Osteocyte (in vitro differentiated cells): ENCODE measurements at places on chromosomes 12 and 14. TPM values are rescaled to one million over a fixed set of nuclear protein-coding genes. Genes with fewer than 3 reads are reported as not detected.

Gene THAP2
- total RNA-seq = 5.0 and 5.1 TPM in 2 replicates

Gene DPY19L2
- total RNA-seq = 13.9 and 15.2 TPM in 2 replicates

Gene GMPR2
- 61.7 and 68.7 TPM in 2 replicates for total RNA-seq

DNA sequence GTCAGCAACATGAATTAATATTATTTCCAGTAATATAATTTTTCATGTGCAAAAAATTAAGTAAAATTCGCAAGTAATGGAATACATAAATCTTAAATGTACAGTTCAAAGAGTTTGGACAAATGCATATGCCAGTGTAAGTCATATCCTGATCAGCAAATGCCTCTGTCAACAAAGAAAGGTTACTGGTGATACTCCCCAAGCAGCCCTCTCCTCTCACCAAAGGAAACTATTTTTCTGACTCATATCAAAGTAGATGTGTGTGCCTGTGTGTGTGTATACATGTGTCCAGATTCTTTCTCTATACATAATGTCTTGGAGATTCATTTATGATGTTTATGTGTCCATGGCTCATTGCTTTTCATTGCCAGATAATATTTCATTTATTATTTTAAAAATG, 1035.0 kb downstream of the SLC16A7 start:
- no peak for DNase-seq

- no peak for DNase-seq
Measured at GRCh38 chr12:64840949-64841717, 16.7 kb downstream of the TBC1D30 start.

DNA sequence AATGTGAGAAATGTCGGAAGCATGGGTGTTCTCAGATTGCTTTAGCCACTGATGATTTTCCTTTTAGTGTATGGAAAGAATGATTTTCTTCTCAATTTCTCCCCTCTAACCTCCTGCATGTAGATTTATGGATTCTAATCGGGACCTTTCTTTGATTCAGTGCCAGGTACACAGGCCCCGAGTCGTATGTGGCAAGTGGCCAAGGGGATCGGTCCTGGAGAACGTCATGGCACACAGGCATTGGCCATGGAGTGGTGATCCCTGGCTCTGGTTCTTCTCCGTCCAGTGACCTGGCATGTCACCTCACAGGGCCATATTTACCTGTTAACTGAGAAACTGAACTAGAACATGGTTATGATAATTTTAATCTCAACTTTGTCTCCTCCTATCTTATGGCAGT, 58.1 kb downstream of the ETV6 start:
- no peak for DNase-seq

Gene AGAP2
- 2.4 and 2.6 TPM in 2 replicates for total RNA-seq

- no peak for DNase-seq
Measured at GRCh38 chr14:44941591-44941990, 20.2 kb downstream of the KLHL28 start.

Gene PZP
- total RNA-seq = not detected in 2 replicates

Gene TAS2R7
- total RNA-seq = not detected in 2 replicates

Gene GPRC5A
- total RNA-seq = 25.7 and 27.3 TPM in 2 replicates

GRCh38 chr12:22539055-22539454, 5.3 kb downstream of the C2CD5 start:
- DNase-seq = no peak

- DNase-seq = no peak
Measured at GRCh38 chr14:33511851-33512640, 438.8 kb downstream of the EGLN3 start.

Gene SERPINA4
- total RNA-seq = not detected in 2 replicates

DNA sequence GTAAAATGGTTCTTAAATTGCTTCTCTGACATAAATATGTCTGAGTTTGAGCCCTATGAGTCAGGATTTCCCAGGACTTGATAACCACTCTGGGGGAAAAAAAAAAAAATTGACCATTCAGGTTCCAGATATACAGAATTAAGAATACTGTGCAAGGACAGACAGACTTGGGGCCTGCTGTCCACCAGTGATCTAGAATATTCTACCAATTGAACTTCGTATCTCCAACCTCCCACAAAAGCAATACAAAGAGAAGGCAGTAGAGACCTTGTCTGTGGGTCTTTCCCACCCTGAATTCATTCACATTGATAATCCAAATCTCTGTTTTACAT, 4.1 kb downstream of the SINHCAF start:
- DNase-seq = no peak

DNA sequence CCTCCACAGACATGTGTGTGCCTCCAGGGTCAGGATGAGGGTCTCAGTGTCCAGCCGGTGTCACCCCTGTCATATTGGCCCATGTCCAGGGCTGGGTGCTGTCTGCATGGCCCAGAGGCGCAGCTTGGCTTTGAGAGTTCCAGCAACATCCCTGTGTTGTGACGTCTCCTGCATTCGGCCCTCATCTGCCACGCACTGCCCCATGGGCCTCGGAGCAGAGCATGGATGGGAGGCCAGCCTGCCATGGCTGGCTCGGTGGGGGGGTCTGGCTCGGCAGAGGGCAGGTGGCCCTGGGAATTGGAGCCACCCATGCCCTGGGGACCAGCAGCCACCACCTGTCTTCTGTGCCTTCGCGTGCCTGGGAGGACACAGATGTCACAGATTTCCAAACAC, 10.8 kb upstream of the TEX22 start:
- no peak for DNase-seq

GRCh38 chr12:29519585-29520182, 22.2 kb upstream of the OVCH1 start:
- no peak for DNase-seq

- no peak for DNase-seq
Measured at GRCh38 chr12:558580-558979, 98.8 kb downstream of the B4GALNT3 start.
